ENCODE measurements at places on chromosomes 6 and 20.

GRCh38 chr6:64988148-64988547, 718.9 kb downstream of the EYS start:
- no peak for DNase-seq

DNA sequence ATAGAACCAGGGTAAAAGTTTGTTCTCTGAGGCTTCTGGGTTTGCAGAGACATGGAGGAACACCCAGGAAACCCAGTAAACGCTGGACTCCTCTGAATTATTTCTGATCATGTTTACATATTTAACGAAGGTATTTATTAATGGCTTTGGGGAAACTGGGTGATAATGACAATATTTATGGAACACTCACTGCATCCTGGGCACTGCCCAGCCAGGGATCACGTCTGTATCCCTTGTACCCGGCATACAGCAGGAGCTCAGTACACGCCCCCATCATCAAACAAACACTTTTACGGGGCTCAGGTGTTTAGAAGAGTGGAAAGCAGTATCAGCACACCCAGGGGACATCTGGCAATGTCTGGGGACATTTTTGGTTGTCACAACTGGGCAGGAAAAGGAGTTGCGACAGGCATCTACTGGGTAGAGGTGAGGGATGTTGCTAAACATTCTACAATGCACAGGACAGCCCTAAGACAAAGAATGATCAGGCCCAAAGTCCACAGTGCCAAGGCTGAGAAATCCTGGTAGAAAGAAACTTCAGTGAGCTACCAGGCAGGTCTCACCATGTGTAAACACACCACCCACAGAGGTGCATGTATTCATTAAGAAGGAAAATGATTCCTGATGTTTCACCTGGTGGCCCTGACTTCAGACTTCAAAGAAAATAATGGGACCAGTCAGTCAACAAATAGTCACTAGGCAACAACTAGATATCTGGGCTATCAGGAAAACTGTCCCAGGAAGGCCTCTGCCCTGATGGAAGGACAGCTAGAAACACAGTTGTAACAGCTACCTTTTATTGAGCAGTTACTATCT, 35.3 kb downstream of the ZMYND8 start:
- no peak for DNase-seq

DNA sequence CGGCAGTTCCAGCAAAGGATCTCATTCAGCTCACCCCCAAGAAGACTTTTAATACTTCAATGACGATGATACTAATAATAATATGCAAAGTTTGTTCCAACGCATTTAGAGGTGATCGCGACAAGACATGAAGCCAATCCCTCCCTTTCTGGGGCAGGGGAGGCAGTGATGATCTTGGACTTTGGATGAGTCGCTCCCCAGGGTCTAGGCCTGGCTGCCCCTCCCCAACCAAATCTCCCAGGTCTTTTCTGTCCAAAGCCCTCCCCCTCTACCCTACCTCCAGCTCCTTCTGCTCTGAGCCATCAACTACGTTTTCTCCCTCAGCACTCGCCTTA, 33.9 kb downstream of the HLA-A start:
- no peak for DNase-seq

GRCh38 chr6:150710236-150710635, 110.6 kb downstream of the PLEKHG1 start:
- DNase-seq, result no peak

- DNase-seq, result no peak
Measured at GRCh38 chr20:13089950-13090469, 81.2 kb downstream of the SPTLC3 start.

GRCh38 chr6:46808806-46809205, 15.6 kb downstream of the MEP1A start:
- DNase-seq, result no peak

GRCh38 chr6:45851034-45851400, 164.6 kb downstream of the CLIC5 start:
- DNase-seq, result no peak

DNA sequence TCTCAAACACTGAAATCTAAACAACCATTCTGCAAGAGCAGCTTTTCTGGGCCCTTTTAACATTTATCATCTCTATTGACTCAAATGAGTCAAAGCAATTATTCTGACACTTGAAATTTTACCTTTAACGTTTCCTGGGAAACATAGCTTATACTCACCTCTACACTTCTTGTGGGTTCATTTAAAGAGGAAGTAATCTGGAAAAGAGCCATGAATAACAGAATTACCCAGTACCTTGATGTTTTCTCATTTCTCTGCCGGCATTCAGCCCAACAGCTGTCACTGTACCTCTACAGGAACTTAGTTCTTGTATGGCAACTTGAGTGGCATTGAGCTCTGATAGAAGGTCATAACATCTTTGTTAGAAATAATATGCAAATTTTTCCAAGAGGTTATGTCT, 272.2 kb downstream of the KCNQ5 start:
- no peak for DNase-seq

DNA sequence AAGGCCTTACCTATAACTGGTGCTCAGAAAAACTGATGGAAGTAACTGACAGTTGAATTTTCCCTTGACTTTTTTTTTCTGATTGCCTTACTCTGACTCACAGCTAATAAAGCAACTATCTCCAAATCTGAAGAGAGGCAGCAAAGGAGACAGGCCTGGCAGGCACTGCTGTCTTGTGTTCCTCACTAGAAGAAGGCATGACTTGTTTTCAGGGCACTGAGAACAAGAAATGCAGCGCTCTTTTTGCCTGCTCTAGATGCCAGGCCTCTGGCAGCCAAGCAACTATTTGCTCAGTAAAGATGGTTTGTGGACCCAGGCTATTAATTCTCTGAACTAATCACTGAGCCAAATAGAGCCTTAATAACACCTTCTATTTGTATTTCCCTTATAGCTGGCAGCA, 155.1 kb downstream of the PRDM13 start:
- DNase-seq, result no peak

DNA sequence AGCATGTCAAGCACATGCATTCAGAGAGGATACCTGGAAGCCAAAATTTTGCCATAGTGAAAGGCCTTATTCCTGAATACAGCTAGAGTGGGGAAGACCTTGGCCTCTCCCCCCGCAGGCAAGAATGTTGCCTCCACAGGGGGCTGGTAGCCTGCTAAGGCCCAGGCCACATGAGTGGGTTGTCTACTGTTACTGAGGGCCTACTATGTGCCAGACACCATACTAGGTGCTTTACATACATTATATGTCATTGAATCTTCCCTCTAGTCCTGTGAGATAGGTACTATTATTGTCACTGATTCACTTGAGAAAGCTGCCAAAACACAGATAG, 642 bp upstream of the PI16 start:
- DNase-seq, result no peak

DNA sequence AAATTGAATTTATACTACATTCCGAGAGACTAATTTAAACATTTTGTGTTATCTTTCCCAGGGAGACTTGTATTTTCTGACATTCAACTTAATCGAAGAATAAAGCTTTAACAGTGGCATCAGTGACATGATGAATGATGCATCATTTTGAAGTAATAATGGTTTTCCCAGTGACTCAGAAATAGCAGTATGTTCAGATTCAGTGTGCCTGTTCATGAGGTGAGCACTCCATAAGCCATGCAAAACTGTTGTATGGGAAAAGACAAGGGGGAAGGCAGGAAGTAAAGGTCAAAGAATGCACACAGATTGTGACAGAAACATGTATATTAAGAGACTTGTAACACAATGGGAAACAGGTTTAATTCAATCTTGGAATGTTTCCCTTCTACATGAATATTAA, 1348.2 kb upstream of the GJE1 start:
- no peak for DNase-seq

DNA sequence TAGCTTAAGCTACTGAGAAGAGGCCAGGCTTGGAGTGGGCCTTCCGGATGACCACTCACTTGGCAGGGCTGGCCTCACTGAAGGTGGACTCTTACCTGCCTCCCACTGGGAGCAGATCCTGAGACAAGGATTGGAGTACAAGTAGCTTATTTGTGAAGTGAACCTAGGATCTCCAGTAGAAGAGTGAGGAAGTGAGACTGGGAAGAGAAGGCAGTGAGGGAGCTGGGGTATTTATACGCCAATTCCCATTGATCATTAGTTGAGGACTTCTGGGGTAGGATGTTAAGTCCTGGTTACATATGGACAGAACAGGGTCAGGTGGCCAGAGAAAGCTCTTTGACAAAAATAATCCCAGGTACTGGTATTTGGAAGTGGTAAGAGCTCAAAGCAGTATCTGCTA, 32.3 kb upstream of the RNF24 start:
- no peak for DNase-seq

DNA sequence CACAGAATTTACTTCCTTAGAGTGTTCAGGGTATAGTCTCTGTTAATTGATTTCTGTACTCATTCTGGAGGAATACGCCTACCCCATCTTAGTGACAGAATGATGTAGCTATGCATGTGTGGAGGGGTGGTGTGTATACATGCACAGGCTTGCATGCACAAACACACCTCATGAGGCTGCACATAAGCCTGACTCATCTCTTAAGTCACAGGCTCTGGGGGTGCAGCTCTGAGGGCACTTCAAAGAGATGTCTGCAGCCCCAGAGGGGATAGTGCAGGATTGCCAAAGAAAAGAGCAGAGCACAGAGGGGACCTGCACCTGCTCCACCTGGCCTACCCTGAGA, 24.6 kb downstream of the TBX18 start:
- DNase-seq, result no peak

DNA sequence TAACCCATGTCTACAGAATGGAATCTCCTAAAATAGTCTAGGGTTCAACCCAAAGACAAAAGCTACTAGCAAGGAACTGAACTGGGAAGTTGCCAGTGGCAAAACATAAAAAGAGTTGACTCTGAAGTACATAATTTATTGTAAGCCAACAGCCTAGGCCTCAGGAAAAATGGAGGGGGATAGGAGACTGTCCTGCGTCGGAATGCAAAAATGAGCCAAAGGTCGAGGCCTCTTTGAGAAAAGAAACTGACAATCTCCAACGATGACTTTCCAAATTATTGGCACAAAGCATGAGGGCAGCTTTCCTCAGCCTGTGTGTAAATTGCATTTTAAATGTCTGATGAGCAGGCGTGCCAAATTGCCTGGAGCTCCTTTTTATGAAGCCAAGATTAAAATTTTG, 2.1 kb downstream of the COL12A1 start:
- no peak for DNase-seq

DNA sequence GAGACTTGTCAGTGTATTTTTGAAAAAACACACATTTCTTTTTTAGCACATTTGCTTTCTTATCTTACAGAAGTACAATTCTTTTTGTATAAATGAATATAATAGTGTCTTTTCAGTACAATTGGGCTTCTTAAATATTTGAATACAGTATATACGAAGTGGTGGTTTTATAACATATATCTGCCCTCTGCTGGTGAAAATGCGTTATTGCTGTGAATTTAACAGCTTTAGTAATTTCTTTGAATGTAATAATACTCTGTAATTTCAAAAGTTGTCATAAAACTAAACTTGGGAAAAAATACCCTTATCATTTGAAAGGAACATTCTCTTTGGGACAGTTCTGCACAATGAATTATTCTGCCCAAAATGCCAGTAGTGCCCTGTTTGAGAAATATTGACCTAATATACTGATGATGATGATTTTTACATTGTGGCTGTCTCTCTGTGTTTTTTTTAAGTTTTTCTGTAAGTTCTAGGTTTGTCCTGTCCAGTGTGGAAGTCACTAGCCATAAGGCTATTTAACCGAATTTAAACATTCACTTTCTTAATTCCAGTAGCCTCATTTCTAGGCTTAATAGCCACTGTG, 19.0 kb downstream of the SMAP1 start:
- no peak for DNase-seq

- no peak for DNase-seq
Measured at GRCh38 chr6:132490024-132490423, 22.9 kb downstream of the STX7 start.

DNA sequence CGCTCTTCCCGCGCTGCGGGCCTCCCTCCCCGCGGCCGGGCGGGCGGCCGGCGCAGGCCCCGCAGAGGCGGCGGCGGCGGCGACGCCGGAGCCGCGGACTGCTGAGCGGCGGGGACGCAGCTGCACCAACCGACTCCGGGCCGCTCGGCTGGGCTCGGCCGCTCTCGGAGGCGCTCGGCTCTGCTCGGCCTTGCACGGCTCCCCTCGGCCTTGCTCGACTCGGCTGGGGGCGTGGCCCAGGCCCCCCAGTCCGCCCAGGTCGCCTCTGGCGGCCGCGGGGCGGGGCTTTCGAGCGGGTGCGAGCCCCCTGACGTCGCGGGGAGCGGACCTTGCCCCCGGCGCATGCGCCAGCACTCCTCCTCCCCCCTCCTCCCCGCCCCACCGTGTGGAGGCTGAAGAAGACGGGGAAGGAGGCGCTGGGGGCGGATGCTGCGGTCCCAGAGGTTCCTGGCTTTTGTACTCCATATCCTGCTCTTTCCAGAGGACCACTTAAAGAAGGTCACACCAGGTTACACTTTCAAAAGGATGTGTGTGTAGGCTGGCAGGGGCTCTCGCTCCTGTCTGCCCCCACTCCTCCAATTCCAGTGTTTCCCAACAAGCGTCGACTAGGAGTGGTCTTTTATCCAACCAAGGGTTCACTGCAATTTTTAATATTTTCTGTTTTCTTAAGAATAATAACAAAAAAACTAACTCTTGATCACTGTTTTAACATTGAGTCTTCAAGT, at the start of gene ZHX3:
TSS of gene ZHX3 (minus strand) at position 186 of the 725 bp plus-strand sequence. CDS start 112,815 bp downstream, outside the sequence.
- peak; percentile 96 for DNase-seq

DNA sequence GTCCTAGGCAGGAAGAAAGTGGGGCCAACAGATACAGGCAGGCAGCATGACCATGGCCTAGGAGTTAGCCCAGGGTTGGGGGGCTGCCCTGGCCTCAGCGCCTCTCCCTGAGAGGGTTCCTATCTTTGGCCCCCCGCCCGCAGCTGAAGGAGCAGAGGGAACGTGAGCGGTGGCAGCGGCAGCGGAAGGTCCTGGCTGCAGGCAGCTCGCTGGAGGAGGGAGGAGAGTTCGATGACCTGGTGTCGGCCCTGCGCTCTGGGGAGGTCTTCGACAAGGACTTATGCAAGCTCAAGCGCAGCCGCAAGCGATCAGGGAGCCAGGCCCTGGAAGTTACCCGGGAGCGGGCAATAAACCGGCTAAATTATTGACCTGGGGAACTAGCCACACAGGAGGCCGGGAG, 32.6 kb downstream of the MOCS1 start:
- DNase-seq, result no peak

GRCh38 chr20:12395353-12395752, 477.7 kb downstream of the BTBD3 start:
- DNase-seq, result no peak

GRCh38 chr6:147390909-147391536, 117.5 kb upstream of the SAMD5 start:
- DNase-seq, result no peak

DNA sequence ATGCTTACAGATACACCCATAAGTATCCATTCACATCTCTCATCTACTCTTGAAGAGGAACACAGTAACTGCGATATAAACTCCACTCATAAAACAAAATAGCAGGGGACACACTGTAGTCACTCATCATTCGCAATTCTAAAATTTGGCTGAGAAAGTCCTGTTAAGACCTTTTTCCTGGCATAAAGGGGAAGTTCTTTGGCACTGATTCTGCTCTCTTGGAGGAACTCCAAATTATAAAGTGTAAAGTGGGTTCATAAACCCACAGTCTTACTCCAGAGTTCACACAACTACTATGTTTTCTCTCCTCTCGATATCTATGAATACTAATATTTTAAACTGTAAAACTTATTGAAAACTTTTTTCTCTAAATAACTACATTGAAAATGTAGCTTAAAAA, 80.6 kb downstream of the ADGB start:
- DNase-seq, result no peak

- no peak for DNase-seq
Measured at GRCh38 chr6:4942673-4943009, 61.2 kb downstream of the RPP40 start.
